ENCODE measurements at places on chromosomes 7 and 10. TPM values are rescaled to one million over a fixed set of nuclear protein-coding genes. Genes with fewer than 3 reads are reported as not detected.

COBL gene
- total RNA-seq: 46.8 TPM

- no peak for DNase-seq
Observed at GRCh38 chr10:78436222-78436573, 402.5 kb downstream of the RPS24 start.

- no peak for DNase-seq
Observed at GRCh38 chr10:32692174-32692573, 246.2 kb downstream of the CCDC7 start.

DNA sequence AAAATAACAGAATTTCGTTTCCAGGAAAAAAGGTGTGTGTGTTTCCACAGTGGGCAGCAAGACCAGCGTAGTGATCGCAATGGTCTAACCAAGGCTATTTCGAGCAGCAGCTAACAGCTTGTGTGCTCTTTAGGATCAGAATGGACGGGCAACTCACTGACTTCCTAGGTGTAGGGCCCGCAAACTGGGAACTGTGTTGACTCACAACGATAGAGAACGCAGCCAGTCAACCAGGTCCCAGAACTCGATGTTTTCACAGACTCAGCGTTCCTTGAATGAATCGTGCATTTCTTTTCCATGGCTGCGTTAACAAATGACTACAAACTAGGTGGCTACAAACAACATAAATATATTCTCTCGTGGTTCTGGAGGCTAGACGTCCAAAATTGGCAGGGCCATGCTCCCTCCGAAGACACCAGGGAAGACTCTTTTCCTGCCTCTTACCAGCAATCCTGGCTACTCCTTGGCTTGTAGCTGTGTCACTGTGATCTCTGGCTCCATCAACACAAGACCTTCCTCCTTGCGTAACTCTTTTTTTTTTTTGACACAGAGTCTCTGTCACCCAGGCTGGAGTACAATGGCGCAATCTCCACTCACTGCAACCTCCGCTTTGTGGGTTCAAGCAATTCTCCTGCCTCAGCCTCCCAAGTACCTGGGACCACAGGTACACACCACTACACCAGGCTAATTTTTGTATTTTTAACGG lies 39.1 kb downstream of the PODXL start:
- no peak for DNase-seq

GRCh38 chr10:129864601-129865126 lies 99.4 kb downstream of the EBF3 start:
- DNase-seq: no peak

GRCh38 chr10:27569946-27570345 lies 65.8 kb downstream of the RAB18 start:
- no peak for DNase-seq

DNA sequence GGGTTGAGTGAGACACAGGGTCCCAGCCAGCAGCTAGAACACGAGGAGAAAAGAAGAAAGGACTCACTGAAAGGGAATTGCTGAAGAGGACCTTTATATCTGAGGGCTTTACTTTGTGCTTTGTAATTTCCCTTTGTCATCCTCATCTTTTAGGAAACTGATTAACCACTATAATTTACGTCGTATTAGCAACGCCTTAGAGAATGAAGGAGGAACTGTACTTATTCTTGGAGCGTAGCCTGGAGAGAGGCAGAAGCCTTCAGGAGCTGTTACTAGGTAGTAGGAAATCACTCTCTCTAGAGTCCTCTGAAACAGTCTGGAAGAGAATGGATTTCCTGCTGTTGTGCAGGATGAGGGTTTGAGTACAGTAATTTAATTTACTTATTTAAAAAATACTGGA lies 101.0 kb upstream of the STEAP1B start:
- DNase-seq: no peak

- DNase-seq: no peak
Observed at GRCh38 chr7:4883033-4883371, 514 bp downstream of the RADIL start.

DNA sequence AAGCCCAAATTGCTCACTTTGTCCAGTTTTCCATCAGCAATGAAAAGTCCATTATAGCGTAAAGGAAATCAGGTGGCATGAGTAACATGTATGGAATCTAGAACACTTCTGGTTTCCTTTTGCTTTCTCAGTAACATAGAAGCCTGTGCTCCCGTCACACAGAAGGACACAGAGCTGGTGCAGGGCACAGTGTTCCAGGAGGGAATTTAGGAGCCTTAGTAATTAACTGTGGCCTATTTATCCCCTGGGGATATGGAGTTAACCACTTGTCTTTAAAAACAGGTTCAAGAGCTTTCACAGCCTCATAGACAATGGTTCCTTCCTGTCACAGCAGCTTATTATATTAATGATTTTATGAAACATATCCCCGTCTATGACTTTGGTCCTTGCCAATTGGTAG lies 189.9 kb downstream of the NEBL start:
- no peak for DNase-seq

- no peak for DNase-seq
Observed at GRCh38 chr10:6018422-6018821, 41.1 kb upstream of the IL15RA start.

DNA sequence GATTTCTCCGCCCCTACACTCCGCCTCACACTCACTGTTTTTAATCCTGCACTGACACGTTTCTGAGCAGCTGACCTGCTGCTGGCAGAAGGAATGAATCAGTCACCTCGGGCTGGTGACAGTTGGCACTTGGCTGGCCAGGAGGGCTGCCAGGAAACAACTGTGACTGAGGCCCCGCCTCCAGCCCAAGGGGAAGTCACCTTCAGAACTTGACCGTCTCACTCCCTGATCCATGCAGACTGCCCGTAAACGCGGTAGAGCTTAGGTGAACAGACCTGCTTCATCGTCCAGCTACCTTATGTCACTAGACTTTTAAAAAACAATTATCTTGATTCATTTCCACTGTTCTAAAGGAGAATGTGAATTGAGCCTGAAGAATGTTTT lies 107.5 kb downstream of the DOCK1 start:
- DNase-seq: no peak

- no peak for DNase-seq
Observed at GRCh38 chr7:100649826-100650565, 6.3 kb downstream of the ACTL6B start.
